ENCODE measurements at places on chromosomes 12 and 14.

DNA sequence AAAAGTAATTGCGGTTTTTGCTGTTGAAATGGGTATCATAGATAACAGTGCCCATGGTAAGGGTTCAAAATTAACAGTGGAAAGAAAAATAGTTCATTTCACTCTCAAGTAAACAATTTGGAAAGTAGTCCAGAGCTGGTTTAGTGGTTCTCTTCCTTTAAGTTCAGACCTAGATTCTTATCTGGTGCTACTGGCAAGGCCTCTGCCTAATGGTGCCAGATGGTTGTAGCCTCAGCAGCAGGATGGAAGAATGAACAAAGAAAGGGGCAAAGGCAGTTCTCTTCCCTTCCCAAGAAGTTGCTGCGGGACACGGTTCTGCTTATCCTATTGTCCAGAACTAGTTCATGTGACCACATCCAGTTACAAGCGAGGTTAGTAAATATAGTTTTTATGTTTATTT is 10.5 kb downstream of the ARG2 start:
- no peak for DNase-seq

GRCh38 chr12:100758083-100758482 is 36.5 kb upstream of the ANO4 start:
- DNase-seq = no peak

DNA sequence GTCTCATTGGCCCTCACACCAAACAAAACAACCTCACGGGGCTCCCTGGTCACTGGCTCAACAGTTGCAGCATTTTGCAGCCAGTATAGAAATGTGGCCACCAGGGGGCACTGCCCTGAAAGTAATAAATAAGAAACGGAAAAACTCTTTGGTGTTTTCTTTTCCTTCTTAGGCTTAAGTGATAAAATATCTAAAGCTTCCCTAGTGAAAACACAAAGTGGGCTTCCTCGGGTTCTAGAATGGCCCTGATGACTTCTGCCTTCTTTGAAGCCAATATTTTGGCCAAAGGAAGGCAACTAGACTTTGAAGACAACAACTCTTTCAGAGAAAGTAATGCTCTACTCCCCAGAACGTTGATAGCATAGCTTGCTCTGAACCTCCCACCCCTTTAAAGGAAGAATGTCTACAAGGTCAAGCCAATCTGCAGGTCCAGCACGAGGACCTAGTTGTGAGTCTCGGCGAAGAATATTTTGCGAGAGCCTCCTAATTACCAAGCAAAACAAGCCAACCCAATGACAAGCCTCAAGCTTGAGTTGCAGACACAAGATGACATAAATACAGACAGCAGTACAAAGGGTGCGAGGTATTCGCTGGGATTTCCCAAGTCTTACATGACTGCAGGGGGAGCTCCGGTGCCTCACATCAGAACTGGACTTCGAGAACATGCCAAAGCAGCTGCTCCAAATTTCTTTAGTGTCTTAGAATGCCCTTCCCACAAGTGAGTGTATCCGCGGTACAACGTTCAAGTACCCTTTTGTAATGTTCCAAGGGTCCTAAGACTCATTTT is 2.6 kb downstream of the ITPK1 start:
- peak; percentile 73 for DNase-seq

DNA sequence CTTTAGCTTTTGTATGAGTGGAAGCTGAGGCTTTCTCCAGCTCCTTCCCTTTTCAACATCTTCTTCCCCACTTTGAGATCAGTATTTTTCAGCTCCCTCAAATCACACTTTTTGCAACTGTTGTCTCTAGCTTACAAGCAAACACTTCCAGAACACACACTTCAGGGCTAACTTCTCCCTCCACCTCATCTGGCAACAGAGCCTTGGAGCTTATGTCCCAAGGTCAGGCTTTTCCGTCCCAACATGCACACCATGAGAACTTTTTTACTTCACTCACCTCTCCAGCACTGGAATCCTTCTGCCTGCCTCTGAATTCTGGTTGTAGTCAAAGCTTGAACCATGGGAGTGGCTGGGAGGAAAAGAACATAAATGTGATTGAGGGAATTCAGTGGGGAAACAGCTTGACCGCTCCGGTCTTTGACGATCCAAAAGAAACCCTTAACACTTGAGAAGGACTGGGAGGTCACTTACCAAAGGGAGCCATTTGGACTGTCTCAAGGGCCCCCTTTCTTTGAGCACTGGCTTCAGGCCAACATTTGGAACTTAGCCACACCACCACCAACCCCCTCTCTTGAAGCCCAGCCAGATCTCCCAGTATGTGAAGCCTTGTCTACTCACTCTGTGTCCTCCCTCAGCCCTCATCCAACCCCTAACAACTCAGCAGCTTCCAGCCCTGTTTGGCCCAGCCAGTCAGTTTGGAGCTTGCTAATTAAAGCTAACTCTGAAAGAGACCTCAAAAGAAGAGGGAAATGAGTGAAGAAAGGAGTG is 3.9 kb upstream of the BLOC1S1 start:
- no peak for DNase-seq

GRCh38 chr14:39267608-39268005 is 33.9 kb downstream of the MIA2 start:
- DNase-seq = no peak

DNA sequence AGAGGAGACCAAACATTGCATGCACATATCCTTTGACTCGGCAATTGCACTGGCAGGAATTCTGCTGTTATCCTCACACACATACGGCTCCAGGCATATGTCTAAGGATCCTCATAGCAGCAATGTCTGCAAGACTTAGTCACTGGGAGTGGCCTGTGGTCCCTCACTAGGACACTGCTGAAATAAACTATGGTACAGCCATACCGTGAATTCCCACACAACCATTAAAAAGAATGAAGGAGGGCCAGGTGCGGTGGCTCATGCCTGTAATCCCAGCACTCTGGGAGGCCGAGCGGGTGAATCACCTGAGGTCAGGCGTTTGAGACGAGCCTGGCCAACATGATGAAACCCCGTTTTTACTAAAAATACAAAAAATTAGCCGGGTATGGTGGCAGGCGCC is 105.1 kb downstream of the ZFP36L1 start:
- no peak for DNase-seq

DNA sequence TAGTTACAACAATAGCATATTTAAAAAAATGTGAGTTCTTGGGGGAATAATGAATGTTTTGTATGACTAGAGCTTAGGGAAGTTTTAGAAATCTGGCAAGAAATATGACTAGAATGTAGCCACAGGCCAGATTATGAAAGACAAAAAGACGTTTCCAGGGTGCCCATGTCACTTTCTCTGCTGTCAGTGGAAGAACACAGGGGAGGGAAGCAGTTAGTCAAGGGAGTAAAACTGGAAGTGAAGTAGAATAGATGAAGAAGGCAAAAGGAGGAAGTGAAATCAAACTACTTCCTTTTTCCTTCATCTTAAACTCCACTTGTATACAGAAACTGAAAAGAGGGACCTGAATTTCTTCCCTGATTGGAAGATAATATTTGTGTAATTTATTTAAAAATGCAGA is 81.2 kb upstream of the ATP2B1 start:
- DNase-seq = no peak

GRCh38 chr14:81416194-81416952 is 16.2 kb upstream of the STON2 start:
- no peak for DNase-seq

DNA sequence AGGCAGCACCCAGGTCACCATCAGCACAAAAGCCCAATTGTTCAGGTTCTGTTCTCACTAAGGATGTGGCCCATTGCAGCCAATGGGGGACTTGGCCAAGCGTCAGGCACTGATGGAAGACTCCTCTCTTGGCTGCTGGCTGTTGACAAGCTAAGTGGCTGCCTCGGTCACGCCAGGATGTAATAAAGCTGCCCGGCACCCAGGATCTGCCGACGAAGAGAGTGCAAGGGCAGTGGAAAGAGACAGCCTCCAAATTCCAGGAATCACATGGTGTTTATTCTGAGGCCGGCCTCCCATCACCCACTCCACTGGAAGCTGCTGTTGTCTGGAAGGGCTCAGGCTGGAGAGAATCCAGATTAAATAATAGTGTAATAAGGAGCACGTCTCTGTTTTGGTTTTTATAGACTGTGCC is 451.8 kb upstream of the TBX3 start:
- DNase-seq = no peak

DNA sequence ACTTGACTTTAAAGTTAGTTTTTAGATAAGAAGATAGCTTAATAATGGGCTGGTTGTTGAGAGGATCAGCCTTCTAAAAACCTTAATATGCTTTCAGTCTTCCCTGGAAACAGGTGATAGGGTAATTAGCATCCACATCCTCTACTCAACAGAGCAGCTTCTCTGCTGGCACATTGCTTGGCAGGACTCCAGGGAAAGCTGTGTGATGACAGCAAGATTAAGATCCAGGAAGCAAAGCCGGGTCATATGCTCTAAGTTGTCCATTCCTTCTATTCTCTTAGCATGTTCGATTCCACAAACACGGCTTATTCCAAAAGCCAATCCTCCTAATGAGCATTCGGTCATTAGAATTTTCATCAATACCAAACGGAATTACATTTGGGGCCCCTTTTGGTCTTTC is 87.0 kb downstream of the HMGA2 start:
- DNase-seq = no peak

GRCh38 chr12:113803759-113804140 is 162.4 kb downstream of the RBM19 start:
- no peak for DNase-seq

- no peak for DNase-seq
Observed at GRCh38 chr12:19382111-19382526, 57.2 kb upstream of the AEBP2 start.

- DNase-seq = peak; percentile 59
Observed at GRCh38 chr14:24734917-24735500, 101.0 kb upstream of the GZMB start.

GRCh38 chr12:85968606-85969005 is 94.5 kb downstream of the NTS start:
- no peak for DNase-seq

- no peak for DNase-seq
Observed at GRCh38 chr12:3311027-3311402, 180.0 kb upstream of the PRMT8 start.

GRCh38 chr12:122293081-122293480 is 26.8 kb upstream of the VPS33A start:
- DNase-seq = no peak

DNA sequence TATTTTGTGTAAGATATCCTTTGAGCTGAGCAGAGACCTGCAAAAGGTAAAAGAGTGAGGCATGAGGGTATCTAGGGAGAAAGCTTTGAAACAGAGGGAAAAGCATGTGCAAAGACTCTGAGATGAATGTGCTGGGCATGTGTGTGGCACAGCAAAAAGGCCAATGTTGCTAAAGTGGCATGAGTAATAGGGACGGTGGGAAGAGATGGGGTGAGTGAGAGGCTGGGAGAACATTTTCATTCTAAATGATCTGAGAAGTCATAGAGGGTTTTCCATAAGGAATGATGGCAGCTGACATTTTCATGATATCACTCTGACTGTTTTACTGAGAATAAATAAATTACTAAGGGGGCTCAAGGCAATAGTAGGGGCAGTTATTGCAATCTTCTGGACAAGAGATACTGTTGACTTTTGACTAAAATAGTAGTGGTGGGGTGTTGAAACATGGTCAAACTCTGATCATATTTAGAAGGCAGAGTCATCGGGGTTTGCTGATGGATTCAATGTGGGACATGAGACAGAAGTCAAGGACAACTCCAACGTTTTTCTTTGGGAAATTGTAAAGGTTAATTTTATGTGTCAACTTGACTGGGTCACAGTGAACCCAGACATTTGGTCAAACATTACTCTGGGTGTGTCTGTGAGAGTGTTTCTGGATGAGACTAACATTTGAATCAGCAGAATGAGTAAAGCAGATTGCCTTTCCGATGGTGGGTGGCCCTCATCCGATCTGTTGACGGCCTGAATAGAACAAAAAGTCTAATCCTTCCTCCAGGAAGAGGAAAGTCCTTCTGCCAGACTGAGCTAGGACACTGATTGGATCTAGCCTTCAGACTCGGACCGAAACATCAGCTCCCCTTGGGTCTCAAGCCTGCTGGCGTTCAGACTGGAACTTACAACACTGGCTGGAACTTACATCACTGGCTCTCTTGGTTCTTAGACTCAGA is 193.9 kb upstream of the PLXNC1 start:
- DNase-seq = no peak

DNA sequence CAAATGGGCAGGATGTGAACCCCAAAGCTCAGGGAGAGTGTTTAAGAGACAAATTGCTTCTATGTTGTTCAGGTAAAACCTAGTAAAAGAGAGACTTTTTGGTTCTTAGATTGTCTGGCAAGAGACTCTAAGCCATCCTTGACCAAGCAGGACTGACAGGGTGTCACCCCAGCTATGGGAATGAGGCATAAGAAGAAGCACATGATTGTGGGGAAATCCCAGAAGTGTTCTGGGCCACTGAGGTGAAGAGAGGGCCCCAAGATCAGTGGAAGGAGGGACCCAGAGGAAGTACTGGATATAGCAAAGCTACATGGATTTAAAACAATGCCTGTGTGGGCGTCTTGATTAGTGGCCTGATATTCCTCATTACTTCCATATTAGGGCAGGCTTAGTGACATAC is 99.0 kb downstream of the SAMD4A start:
- no peak for DNase-seq

DNA sequence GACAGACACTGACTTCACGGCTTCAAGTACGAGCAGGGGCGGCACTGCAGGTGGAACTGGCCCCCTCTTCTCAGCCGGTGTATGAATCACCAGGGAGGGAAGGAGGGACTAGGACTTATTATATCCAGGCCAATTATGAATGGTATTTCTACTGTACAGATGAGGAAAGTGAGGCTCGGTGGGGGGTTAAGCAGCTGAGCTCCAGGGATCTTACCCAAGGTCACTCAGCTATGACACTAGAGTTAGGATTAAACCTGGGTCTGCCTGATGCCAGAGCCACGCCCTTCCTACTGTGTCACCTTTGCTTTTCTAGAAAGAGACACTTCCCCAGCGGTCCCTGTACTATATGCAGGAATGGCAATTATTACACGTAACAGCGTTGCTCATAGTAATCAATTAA is 42.2 kb upstream of the NRXN3 start:
- DNase-seq = no peak

GRCh38 chr12:2284321-2284813 is 231.6 kb downstream of the CACNA1C start:
- no peak for DNase-seq

DNA sequence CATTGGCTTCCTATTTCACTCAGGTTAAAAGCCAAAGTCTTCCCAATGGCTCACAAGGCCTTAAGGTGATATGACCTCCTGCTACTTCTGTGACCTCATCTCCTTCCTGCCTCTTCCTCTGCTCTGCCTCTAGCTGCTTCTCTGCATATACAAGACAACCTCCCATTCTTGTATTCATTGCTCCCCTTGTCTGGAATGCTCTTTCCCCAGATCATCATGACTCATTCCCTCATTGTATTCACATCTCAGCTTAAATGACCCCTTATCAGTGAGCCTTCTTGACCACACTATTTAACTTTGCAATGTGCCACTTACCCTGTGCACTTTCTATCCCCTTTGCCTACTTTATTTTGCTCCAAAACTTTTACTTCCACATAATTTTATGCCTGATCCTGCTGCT is 90.2 kb downstream of the PPP1R12A start:
- no peak for DNase-seq

DNA sequence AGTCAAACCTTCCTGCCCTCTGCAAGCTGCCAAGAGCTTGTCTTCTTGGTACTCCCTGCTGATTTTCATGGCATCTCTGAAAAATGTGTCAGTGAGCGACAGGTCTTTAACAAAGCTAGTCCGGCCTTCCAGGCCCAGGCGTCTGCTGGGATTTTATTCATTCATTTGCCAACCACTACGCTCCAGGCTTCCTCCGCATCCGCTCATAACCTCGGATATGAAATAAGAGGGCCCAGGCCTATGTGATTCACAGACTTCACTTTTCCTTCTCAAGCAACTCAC is 13.8 kb downstream of the TSPAN9 start:
- no peak for DNase-seq
